Central memory CD8-positive, alpha-beta T cell (primary cell): ENCODE measurements at places on chromosomes 11 and 22.

- no peak for DNase-seq
- H3K4me1 ChIP-seq: peaks cover 15% of the 10 kb centered on the region
- peaks cover 3% of the 10 kb centered on the region for H3K36me3 ChIP-seq
- peak overlapping the region; percentile 48 for H3K27ac ChIP-seq
Observed at GRCh38 chr22:39839917-39840510, 53.5 kb downstream of the ENTHD1 start.

DNA sequence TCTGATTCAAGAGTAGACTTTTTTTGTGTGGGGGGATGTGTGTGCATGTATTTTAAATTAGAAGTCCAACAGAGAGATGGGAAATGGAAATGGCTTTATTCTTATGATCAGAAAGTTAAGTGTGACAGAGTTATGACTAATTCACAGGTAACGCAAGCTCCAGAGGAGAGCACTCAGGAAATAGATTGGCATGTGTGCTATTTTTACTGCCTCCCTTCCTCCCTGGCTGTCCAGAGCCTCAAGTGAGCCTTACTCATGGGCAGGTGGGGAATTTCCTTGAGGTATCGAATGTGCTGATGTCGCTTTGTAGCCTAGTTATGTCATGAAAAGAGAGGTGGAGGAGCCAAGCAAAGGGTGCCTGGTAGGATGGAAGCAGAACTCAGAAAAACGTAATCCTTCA, 70.3 kb upstream of the BDNF start:
- H3K27me3 ChIP-seq: no peaks in the 10 kb centered on the region
- no peak overlapping the region for H3K4me3 ChIP-seq
- no peak overlapping the region for H3K27ac ChIP-seq
- no peaks in the 10 kb centered on the region for H3K4me1 ChIP-seq
- no peak for DNase-seq

GRCh38 chr11:127862406-127862805, 725.0 kb downstream of the ETS1 start:
- no peaks in the 10 kb centered on the region for H3K36me3 ChIP-seq
- no peak for DNase-seq
- peaks cover 68% of the 10 kb centered on the region for H3K27me3 ChIP-seq
- no peak overlapping the region for H3K4me3 ChIP-seq
- no peaks in the 10 kb centered on the region for H3K4me1 ChIP-seq

DNA sequence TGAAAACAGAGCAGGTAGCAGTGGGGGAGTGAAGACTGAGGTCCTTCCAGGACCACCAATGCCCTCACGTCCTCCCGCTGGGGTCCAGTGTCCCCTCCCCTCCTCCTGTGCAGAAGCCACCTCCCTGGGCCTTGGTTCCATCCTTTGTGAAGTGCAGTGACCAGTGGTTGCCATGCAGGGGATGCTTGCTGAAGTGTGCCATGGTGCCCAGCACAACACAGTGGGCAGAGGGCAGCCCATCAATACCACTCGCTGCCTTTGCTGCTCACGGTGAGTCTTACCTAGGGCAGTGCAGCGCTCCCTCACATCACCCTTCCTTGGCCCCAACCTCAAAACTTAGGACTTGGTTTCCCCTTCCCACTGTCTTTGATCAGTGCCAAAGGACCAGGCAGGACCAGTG, 12.9 kb downstream of the MYEOV start:
- H3K27ac ChIP-seq: no peak overlapping the region
- no peaks in the 10 kb centered on the region for H3K27me3 ChIP-seq
- no peaks in the 10 kb centered on the region for H3K36me3 ChIP-seq
- no peak overlapping the region for H3K4me3 ChIP-seq
- no peak for DNase-seq

DNA sequence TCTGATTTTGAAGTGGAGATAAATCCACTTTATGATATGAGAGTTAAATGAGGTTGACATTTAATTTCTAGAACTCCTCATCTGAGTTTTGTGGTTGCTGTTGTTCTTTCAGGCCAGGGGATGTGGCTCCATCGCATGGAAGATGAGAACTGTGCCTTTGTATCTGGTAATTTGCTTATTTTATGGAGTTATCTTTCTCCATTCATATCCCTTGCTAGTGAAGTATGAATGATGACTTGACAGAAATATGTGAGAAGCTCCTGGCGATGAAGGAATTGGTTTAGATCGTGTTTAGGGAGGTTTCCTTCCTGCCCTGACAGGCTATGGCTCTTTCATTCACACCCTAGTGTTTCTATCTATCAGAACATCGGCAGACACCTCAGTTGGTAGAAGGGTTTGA, 393.7 kb downstream of the ETS1 start:
- H3K27me3 ChIP-seq: no peaks in the 10 kb centered on the region
- peaks cover 59% of the 10 kb centered on the region for H3K4me1 ChIP-seq
- H3K27ac ChIP-seq: peak overlapping the region; percentile 82

DNA sequence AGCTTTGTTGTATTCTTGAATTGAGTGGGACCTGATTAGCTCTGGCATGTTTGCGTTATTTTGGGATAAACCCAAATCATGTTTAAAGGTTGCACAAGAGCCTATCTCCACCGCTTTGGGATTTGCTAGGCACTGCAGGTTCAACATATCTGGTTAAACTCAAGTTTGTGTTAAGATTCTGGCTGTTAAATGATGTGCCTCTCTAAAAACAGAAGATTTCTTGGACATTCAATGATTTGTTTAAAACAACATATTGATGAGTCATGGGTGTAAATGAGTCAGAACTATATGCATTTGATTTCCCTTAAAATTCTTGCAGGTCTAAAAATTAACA, 67.4 kb downstream of the AMOTL1 start:
- no peaks in the 10 kb centered on the region for H3K4me1 ChIP-seq
- H3K36me3 ChIP-seq: peaks cover 1% of the 10 kb centered on the region
- DNase-seq: no peak
- peaks cover 32% of the 10 kb centered on the region for H3K27me3 ChIP-seq
- H3K4me3 ChIP-seq: no peak overlapping the region

- H3K4me1 ChIP-seq: no peaks in the 10 kb centered on the region
- no peaks in the 10 kb centered on the region for H3K36me3 ChIP-seq
- H3K4me3 ChIP-seq: no peak overlapping the region
- no peaks in the 10 kb centered on the region for H3K27me3 ChIP-seq
Observed at GRCh38 chr11:133347988-133348387, 184.3 kb downstream of the OPCML start.

- no peaks in the 10 kb centered on the region for H3K27me3 ChIP-seq
- DNase-seq: no peak
- H3K4me1 ChIP-seq: peaks cover 9% of the 10 kb centered on the region
- H3K27ac ChIP-seq: no peak overlapping the region
- peaks cover 15% of the 10 kb centered on the region for H3K36me3 ChIP-seq
Observed at GRCh38 chr11:72988821-72989220, 153.3 kb downstream of the FCHSD2 start.
